Activated naive CD4-positive, alpha-beta T cell treated with anti-CD3 and anti-CD28 coated beads, Interleukin-2, amount 50 U/mL, for 72 hours (primary cell): ENCODE measurements at places on chromosomes 12 and 14. TPM values are rescaled to one million over a fixed set of nuclear protein-coding genes. Genes with fewer than 3 reads are reported as not detected.

DNA sequence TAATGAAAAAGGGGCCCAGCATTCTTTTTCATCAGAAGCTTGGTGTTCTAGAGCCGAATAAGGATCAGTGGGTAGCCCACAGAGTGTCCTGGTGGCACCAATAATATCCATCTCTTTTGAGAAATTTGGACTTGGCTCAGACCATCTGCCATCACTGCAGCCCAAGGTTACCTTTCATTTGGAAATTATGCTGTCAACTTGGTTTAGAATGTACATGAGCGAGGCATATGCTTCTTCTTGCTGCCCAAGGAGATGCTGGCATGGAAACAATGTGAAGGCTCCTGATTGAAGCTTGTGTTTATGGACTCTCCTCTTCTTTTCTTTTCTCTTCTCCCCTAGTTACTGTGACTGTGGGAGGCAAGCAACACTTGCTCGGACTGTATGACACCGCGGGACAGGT is 50.0 kb downstream of the GPHB5 start:
- no peak for DNase-seq

DNA sequence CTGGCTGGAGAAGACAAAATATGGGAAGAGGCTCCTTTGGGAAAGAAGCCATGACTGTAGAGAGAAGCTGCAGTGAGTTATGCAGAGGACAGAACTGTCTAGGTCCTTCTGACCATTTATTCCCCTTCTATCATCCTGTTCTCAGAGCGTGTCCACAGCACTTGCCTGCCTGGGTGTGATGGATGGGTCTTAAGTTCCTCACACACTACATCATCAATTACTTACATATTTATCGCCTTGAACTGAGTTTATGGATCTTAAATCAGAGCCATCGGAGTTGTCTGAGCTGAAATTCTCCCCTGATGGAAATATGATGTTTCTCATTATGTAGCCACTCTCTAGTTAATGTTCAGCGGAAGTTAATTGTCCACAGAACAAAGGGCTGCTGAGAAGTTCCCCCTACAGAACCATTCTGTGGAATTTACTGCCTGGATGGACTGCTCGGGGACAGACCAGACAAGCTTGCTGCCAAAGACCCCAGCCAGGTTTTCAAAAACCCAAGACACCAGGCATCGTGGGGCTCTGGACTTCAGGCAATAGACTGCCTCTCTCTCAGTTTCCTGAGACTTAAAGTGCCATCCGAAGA is 232.5 kb upstream of the NOS1 start:
- DNase-seq, result no peak

Gene ZC3H14
- 40.8 TPM for total RNA-seq

DNA sequence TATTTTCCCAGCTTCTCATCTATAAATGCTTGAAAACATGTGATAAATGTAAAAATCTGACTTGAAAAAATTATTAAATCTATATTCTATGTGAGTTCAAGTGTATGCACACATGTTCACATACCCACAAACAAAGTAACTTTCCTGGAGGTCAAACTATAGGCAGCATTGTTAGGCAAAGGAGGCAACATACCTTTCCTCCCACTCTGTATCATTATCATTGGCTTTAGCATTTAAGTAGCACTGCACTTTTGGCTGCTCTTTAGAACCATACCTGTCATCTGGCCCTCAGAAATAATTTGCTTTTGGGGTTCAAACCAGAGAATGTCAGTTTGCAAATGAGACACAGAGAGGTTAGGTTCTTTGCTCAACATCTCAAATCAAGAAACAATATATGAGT is 102.4 kb upstream of the CCDC196 start:
- no peak for DNase-seq
